ENCODE measurements at places on chromosomes 6 and 20. TPM values are rescaled to one million over a fixed set of nuclear protein-coding genes. Genes with fewer than 3 reads are reported as not detected.

GRCh38 chr20:62272200-62272599 is 30.6 kb upstream of the ADRM1 start:
- no peak for DNase-seq
- H3K27me3 ChIP-seq = no peaks in the 10 kb centered on the region
- no peak overlapping the region for H3K4me3 ChIP-seq
- H3K36me3 ChIP-seq = peaks cover 46% of the 10 kb centered on the region

DNA sequence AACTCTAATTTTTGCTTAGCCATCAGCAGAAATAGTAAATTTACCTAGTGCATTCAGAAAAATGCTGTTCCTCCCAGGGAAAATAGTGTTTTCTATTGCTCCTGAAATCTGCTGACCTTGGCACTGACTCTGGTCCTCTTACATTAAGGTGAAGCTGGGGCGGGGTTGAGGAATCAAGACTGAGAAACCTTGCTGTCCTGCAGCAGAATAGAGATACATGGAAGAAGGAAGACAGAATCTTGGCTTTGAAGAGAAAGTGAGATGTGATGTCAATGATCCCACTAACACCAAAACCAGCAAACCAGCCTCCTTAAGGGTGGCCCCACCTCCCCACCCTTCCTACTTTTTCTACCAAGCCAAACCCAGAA is 840 bp upstream of the LY86 start:
- H3K27ac ChIP-seq = peak overlapping the region; percentile 98
- no peak for DNase-seq
- H3K27me3 ChIP-seq = no peaks in the 10 kb centered on the region
- peaks cover 27% of the 10 kb centered on the region for H3K36me3 ChIP-seq

DNA sequence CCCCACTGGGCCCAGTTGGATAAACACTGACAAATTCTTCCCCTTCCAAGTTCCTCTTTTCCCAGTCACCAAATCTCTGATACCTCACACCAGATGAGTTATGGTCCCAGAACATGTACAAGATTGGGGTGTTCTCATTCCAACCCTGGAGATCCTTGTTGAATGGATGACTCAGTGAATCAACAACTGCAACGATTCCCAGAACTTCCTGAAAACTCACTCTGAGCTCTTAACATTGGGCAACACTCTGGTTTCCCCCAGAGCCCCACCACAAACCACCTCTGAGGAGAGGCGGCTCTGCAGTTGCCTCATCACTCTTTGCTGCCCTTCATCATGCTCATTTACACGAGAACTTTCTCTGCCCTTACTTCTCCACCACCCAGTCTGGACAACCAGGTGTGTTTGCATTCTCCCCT is 115.2 kb downstream of the MRPL14 start:
- H3K27me3 ChIP-seq = peaks cover 26% of the 10 kb centered on the region
- no peak for DNase-seq
- no peaks in the 10 kb centered on the region for H3K4me1 ChIP-seq
- no peak overlapping the region for H3K4me3 ChIP-seq

DNA sequence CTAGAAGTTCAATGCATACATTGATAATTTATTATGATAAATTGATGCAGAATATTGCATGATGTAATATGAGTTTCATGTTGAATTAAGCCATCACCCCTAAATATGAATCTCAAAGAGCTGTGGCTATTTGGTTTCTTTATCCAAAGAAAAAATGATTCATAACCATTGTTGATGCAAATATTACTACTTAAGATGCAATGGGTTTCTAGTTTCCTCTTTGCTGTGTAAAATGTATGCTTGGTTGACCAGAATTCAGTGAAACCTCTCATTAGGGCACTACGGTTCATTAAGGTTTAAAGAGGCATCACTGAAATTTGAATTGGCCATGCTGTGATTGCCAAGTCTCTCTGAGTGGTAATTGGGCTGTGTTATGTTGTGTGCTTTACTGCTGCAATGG is 492.5 kb upstream of the FLRT3 start:
- H3K27me3 ChIP-seq = peaks cover 2% of the 10 kb centered on the region
- DNase-seq = no peak
- no peak overlapping the region for H3K4me3 ChIP-seq

Gene MCM8
- 13.0 TPM for total RNA-seq

Gene PCNA
- total RNA-seq = 62.0 TPM

Gene WFDC5
- total RNA-seq = not detected
